Hepatocyte (in vitro differentiated cells): ENCODE measurements at places on chromosomes 11 and 22. TPM values are rescaled to one million over a fixed set of nuclear protein-coding genes. Genes with fewer than 3 reads are reported as not detected.

Gene PISD
- total RNA-seq, result 46.2 and 54.7 TPM in 2 replicates

DNA sequence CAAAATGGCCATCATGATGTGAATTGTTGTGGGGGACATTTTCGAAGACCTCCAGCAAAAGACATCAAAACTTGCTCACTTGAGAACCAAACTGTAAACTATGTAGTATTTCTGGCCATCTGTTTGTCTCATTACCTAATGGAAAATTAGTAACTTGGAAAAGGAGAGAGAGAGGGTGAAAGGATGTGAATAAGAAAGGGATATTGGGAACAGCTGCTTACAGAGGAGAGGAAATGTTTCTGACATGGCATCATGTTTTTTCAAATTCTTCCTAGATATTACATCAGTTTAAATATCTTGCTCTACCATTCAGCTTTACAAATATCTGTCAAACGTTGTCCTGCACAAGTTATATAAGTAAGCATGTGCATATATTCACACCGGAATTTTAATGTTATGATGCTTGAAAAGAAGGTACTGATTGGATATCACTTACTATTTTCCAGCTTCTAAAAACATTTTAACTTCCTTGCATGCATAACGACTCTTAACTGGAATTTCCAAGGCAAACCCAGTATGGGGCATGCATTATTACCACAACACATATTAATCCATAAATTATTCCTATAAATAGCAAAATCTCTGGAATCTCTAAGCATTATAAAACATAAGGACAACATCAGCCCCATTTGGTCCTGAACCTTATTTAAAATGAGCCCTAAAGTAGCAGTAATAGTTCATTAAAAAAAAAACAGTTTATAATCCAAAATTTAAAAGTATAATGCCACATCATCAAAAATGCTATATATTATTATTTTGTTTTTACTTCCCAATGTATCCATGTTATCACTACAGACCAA, 20.0 kb downstream of the GUCY1A2 start:
- DNase-seq, result no peak

GRCh38 chr11:127804747-127805400, 782.5 kb downstream of the ETS1 start:
- DNase-seq, result peak; percentile 44

DNA sequence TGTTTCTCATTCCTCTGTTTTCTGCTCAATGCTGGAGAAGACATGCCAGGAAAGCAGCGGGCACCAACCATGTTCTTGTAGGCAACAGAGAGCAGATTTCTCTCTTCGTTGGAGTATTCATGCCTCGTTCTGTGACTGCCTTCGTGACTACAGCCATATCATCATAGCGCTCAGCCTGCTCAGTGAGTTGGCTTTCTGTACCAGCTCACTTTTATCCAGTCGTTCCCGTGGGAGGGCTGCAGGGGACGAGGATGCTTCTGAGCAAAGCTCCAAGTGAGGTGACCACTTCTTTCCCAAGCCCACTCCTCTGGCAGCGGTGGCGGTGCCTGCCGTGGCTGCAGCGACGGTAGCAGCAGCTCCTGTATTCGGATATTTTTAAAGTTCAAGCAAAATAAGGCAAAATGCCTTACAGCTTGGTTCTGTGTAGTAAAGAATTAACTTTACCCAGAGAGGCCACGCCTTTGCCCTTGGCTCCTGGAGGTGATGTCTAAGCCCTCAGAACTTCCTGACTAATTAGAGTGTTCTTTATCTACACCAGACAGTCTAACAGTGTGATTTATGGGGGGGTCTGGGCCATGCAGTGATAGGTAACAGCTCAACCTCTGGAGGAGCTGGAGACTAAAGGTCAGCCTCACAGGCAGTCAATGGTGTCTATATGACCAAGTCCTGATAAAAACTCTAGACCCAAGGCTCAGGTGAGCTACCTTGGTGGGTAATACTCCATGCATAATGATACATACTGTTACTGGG, 35.3 kb downstream of the LDHAL6A start:
- peak; percentile 46 for DNase-seq

Gene BRSK2
- total RNA-seq, result 4.7 and 6.8 TPM in 2 replicates

- no peak for DNase-seq
These were observed 96.5 kb downstream of the DSCAML1 start for GRCh38 chr11:117700551-117700950.

Gene CYP2D6
- total RNA-seq, result 2.2 and 3.8 TPM in 2 replicates

GRCh38 chr22:45783021-45783420, 111.4 kb downstream of the ATXN10 start:
- DNase-seq, result no peak

Gene SLCO2B1
- 52.2 and 79.2 TPM in 2 replicates for total RNA-seq

- no peak for DNase-seq
These were observed 117.7 kb downstream of the KCNC1 start for GRCh38 chr11:17852246-17852645.

DNA sequence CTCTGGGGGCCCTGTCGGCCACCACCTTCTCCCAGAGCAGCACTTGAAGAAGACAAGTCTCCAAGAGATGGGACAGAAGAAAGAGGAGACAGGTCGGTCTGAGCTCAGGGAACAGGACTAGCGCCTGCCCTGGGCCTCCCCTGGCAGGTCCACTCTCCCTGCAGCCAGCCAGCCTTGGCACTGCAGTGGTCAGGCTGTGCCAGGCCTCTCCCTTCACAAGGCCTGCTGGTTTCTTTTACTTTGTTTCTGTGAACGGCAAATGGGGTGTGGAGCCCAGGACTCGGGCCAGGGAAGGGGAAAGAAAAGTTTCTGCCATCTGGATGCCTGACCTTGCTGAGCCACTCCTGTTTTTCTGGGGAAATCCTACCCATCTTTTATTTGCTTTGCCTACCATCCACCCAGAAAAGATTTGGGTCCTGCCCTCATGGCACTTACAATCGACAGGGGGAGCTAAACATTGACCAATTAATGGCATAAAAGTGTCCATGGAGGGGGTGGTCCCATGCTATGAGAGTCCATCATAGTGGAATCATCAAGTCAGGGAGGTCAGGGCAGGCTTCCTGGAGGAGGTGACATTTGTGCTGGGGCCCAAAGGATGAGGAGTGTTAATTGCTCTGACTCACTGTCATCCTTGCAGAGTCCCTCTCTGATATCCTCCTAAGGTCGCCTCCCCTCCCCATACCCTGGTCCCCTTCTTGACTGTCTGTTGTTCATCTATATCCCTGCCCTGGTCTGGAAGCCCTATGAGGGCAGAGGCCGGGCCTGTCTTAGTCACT, 65.2 kb downstream of the NFAM1 start:
- DNase-seq, result no peak

GRCh38 chr22:19361501-19362103, 69.9 kb downstream of the HIRA start:
- no peak for DNase-seq

- peak; percentile 97 for DNase-seq
These were observed 16.0 kb downstream of the SLC43A1 start for GRCh38 chr11:57499413-57499982.

Gene YAP1
- total RNA-seq, result 111 and 125 TPM in 2 replicates

DNA sequence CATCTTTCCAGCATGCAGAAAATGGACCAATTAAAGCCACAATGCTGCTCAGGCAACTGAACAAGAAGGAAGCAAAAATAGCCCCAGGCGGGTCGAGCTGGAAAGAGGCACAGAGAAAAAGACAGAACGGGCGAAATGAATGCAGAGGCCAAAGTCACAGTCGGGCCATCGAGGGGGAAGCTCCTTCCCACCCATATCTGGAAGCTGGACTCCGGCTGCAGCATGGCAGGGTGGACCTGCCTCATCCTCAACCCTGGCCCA, 58.6 kb upstream of the PRDM11 start:
- no peak for DNase-seq

Gene TOMT
- not detected in 2 replicates for total RNA-seq

- peak; percentile 11 for DNase-seq
These were observed 50.8 kb downstream of the ATG16L2 start for GRCh38 chr11:72864702-72865655.

- DNase-seq, result peak; percentile 61
These were observed 1.0 kb upstream of the FNBP4 start for GRCh38 chr11:47768101-47768612.

GRCh38 chr11:111633756-111634362, 31.6 kb downstream of the SIK2 start:
- no peak for DNase-seq

GRCh38 chr11:115112754-115113153, 391.5 kb downstream of the CADM1 start:
- no peak for DNase-seq

GRCh38 chr11:67558084-67558772, 25.4 kb upstream of the GSTP1 start:
- DNase-seq, result no peak

DNA sequence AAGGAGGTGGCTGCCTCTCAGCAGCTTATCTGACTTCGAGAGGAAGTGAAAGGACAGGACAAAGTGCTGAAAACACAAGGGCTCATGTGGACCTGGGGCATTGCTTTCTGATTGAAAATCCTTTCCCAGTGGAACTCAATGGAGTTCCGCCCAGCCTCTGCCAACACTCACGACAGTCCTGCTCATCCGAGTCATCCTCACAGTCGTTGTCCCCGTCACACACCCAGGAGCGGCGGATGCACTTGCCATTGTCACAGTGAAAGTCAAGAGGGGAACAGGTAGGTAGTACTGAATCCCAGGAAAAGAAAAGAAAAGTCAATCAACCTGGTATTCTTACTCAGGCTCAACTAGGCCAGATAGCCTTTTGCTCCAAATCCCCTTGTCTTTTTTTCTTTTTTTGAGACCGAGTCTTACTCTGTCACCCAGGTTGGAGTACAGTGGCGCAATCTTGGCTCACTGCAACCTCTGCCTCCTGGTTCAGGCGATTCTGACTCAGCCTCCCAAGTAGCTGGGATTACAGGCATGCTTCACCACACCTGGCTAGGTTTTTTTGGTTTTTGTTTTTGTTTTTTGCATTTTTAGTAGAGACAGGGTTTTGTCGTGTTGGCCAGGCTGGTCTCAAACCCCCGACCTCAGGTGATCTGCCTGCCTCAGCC, 18.1 kb downstream of the LRP4 start:
- no peak for DNase-seq

DNA sequence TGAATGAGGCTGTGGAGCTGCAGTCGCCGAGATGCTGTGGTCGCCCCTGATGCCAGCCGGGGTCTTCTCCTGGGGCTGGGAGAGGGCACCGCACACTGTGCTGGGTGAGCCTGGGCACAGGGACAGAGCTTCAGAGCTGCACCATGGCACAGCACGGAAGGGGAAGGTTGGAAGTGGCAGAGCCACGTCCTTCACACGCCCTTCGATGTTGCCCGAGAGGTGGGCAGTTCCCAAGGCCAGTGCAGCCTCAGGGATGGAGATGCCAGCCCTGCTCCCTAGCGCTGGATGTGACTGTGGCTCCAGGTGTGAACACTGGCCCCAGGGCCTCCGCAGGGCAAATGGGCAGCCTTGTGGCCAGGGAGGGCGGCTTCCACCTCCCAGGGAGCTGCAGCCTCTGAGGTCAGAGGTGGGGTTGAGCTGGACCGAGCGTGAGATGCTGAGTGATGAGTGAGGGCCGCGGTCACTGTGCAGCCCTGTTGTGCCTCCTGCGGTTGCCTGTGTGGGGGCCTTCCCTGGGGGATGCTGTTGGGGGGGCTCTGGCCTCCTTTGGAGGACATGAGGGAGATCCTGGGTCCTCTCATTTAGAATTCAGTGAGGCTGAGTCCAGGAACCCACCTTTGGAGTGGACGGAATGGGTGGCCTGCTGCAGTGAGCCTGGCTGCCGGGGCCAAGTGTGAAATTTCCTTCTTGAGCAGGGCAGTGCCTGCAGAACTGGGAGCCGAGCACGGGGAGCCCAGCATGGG, 1090.0 kb downstream of the BRD1 start:
- no peak for DNase-seq

Gene RASD2
- total RNA-seq, result 0.88 and 1.3 TPM in 2 replicates

Gene TREH
- 6.6 and 10.2 TPM in 2 replicates for total RNA-seq

DNA sequence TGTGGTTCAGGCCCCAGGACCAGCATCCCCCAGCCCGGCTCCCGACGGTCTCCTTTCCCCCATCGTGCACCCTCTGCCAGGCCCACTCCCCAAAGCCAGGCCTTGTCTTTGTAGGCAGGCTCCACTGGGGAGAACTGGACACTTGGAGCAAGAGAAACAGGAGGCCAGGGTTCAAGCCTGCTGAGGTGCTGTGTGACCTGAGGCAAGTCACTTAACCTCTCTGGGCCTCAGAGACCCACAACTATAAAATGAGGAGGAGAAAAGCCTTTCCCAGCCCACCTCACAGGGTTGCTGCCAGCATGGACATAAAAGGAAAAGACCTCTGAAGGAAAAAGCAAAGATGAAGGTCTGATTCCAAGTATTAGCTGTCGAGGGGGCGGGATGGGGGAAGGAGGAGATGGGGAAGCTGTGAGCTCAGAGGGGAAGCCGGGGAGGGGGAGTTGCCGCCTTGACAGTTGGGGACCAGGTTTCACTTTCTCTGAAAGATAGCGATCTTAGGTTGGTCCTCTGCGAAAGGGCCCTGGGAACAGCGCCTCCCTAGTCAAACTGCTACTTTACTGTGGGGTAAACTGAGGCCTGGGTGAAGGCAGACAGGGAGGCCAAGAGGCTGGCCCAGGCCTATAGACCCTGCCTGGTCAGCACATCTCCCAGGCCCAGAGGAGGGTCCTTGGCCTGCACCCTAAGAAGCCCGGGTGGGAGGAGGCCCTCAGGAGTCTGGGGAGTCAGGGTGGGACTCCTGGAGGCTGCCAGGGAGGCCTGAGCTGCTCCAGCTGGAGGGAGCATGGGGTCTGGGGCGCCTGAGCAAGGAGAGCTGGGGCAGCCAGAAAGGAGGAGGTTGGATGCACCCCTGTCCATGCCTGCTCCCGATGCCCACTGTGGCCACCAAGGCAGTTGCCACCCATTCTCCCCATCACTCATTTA, 991 bp upstream of the OSM start:
- DNase-seq, result no peak

DNA sequence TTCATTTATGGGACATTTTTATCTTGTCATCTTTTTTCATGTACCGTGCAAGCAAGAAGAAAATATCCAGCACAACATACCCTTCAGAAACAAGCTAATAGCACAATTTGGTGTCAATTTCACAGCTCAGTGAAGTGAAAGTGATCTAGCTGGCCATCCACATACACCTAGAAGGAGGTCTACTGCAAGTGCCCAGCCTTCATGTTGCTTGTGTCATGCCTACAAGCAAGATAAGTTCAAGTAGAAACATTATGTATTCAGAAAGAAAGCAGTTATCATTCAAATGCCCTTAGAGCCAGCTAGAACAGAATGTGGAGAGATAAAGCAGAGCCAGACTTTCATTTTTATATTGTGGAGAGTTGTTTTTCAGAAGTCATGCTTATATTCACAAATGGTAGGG, 325.7 kb upstream of the PITPNB start:
- no peak for DNase-seq

- DNase-seq, result no peak
These were observed 202.5 kb upstream of the CADM1 start for GRCh38 chr11:115706626-115707135.

GRCh38 chr22:49755631-49756001, 72.1 kb downstream of the BRD1 start:
- no peak for DNase-seq

Gene OR52E5
- total RNA-seq, result not detected in 2 replicates

Gene P2RX3
- total RNA-seq, result 0.16 TPM in 1 of 2 replicates, not detected in the other

DNA sequence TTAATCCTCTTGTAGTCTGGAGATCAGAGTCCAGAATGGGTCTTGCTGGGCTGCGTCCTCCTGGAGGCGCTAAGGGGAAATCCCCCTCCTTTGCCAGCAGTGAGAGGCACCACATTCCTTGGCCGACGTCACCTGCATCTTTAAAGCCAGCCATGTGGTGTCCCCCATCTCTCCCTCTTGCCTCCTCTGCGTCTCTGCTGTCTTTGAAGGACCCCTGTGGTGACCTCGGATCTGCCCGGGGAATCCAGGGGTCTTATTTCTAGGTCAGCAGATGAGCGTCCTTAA, 27.2 kb upstream of the PARVB start:
- no peak for DNase-seq
